ENCODE measurements at places on chromosomes 12 and 14. TPM values are rescaled to one million over a fixed set of nuclear protein-coding genes. Genes with fewer than 3 reads are reported as not detected.

DNA sequence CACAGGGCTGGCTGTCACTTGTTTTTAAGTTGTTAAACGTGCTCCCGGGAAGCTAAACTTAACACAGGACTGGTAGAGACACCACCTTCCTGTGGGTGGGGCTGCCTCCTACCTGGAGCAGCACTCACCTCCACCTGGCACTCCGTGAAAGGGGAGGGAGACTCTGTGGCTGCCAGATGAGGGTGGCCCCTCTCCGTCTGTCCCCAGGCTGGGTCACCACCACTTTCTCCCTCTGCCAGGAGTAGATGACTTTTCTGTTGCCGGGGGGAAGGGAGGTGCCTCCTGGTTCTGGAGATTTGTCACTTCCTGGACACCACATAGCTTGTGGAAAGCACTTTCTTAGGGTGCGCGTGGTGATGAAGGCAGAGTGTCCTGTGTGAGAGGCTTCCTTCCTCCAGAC lies 81.3 kb downstream of the WDR20 start:
- no peak for DNase-seq

DNA sequence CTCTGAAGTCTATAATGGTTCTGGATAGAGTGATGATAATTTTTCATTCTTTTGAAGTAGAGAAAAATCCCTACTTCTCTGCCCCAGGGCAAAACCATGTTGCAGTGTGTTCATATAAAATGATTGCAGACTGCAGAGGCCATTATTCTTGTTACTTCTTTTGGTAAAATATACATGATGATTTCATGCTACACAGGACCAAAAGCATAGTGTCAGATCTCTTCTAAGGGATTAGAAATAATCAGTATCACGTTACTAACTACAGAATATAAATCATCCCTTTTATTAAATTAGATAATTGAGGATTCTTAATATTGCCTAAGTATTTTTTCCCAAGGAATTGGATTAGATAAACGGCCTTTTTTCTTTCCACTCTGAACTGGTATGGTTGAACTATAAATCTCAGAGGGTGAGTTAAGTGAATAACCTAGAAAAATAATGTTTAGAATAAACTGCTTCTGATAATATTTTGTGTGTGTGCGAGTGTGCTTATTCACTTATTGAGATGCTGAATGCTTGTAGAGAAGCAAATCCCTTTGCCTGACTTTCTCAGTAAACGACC lies 156.2 kb downstream of the EFCAB11 start:
- DNase-seq: no peak

DNA sequence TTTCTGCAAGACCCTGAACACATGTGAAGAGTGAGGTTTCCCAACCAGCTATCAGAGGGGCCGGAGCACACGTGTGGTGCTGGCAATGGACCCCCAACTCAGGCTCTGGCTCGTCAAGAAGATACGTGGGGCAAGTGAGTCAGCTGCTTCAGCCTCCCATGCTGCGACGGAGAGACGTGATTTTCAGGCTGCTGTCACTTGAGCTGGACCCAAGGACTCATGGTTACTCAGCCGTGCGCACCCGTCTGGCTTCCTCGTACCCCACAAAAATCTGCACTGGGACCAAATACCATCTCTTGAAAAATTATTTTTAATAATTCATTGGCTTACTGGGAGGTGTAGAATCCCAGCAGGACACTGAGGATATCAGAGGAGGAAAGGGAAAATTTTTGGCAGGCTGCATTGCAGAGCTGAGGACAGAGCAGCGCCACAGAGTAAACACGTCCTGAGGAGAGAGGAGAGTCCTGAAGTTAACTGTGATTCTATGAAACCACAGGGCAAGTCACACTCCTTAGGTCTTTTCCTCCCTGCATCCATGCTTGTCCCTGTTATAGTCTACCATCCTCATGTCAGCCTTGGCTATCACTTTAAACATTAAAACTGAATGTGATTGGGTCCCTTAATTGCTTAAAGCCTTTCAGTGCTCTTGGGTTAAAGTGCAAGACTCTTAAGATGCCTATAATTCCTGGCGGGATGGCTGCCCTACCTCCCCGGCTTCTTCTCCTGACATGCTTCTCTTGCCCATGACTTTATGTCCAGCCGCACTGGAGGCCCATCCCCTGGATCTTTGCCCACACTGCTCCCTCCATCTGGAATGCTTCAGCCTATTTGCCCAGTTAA lies 95.3 kb upstream of the SLC35F4 start:
- DNase-seq: no peak

GRCh38 chr12:110466791-110467190 lies 1.3 kb downstream of the GPN3 start:
- DNase-seq: no peak

DNA sequence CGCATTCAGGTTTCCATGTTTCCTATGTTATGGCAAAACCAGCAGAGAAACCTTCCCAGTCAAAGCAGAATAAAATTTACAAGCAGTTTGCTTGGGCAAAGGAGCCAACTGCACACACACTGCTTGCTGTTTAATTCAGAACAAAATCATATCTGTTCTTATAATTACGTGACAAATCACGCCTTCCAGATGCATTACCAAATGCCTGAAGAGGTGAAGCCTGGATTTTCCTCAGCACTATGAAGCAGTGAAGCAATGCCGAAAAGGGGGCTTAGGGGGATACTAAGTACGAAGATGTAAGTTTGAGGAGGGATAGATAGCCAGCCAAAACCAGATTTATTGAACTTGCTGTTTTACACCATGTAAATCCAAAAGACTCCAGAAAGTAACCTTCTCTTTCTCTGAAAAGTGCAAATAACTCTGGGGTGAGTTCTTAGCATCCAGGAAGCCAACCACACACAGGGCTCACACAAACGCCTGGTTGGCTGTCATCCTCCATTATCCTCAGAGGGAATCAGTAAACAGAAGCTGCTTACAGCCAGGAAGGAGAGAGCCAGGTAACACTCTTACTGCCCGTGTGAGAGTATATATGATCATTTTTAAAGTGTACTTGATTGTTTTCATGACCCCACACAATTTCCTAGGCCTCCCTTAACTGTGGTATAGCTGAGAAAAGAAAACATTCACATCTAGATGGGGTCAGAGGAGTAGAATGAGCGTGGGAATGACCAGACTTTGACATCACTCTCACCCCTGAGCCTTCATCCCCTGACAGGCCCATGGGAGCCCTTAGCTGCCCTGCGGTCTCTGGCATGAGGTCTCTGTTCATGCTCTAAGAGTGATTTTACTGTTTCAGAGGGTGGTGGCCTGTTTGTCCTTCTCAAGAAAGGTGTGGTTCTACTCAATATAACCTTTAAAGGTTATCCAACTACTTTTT lies 442.5 kb downstream of the EGLN3 start:
- DNase-seq: no peak

- DNase-seq: no peak
Observed at GRCh38 chr14:80315681-80316080, 104.4 kb upstream of the DIO2 start.

- DNase-seq: no peak
Observed at GRCh38 chr12:33813536-33813935, 208.8 kb upstream of the ALG10 start.

DNA sequence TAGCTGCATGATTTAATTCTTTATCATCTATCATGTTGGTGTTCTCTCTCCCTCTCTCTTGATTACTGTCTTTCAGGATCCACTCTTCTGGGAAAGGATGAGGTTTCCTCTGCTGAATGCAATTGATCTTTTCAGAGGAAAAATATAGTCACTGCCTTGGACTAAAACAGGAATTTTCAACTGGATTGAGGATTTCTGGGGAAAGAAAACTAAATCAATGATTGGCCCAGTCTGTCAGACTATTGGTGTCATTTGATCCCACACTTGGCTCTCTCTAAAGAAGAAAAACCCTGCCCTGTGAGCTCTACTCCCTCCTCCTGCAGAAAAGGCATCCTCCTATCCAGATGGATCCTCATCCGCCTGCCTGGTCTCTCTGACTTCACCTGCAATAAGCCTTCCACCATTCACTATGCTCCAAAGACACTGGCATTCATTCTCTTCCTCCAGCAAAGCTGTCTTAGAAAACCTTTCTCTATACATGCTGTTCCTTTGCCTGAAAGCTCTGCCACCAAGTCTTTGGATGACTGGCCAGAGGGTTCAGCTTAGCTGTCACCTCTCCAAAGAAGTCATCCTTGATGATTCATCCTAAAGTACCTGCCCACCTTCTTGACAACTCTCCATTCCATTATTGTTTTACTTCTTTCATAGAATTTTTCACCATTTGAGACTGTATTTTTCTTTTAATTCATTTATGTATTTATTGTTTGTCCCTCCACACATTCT lies 127.7 kb upstream of the CAND1 start:
- no peak for DNase-seq

- no peak for DNase-seq
Observed at GRCh38 chr14:37384870-37385596, 187.3 kb downstream of the MIPOL1 start.

DNA sequence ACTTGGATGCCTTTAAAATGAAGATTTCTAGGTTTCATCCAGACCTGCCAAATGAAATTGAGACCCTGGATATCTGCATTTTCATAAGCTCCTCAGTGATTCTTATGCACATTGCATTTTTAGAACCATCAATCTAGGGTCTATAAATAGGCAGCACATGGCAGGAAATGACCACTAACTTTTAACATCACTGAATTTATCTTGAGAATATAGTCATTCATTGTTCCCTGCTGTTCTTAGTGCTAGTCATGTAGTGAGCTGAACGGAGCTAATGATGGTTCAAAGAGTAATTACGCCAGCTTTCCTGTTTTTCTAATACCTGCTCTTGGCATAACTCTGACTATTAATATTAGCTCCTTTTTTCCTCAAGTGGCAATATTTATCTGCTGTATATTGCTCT lies 91.6 kb downstream of the TPH2 start:
- no peak for DNase-seq

- DNase-seq: no peak
Observed at GRCh38 chr12:113253532-113254285, 32.4 kb downstream of the TPCN1 start.

- no peak for DNase-seq
Observed at GRCh38 chr14:100547633-100548294, 39.5 kb downstream of the BEGAIN start.

DNA sequence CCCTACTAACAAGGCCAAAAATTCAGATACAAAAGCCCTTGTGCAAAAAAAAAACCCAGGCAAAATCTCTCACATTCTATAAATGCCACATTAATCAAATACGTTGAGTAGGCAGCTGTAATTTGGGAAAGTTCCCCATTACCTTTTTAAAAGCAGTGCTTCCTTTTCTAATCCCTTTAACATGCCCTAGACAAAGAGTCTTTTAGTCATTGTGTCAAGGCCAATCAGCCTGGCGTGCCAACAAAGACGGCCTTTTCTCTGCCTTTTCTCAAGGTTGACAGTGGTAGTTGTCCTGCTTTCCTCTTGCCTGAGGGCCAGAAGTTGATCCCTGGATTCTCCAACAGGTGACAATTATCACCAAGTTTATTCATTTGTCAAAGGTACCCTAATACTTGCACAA lies 62.5 kb upstream of the METAP2 start:
- no peak for DNase-seq

- DNase-seq: no peak
Observed at GRCh38 chr12:124929649-124930419, 15.4 kb upstream of the UBC start.

RDH12 gene
- not detected for polyA plus RNA-seq

FOXG1 gene
- not detected for polyA plus RNA-seq

SERPINA9 gene
- not detected for polyA plus RNA-seq

C1S gene
- polyA plus RNA-seq: 14.5 TPM

DPF3 gene
- 2.8 TPM for polyA plus RNA-seq

KRT2 gene
- not detected for polyA plus RNA-seq

HPD gene
- 1.9 TPM for polyA plus RNA-seq

HAL gene
- polyA plus RNA-seq: 0.08 TPM

SELPLG gene
- 2.8 TPM for polyA plus RNA-seq

Measured in SK-N-SH (cell line).